ENCODE measurements at places on chromosomes 7 and 10.

DNA sequence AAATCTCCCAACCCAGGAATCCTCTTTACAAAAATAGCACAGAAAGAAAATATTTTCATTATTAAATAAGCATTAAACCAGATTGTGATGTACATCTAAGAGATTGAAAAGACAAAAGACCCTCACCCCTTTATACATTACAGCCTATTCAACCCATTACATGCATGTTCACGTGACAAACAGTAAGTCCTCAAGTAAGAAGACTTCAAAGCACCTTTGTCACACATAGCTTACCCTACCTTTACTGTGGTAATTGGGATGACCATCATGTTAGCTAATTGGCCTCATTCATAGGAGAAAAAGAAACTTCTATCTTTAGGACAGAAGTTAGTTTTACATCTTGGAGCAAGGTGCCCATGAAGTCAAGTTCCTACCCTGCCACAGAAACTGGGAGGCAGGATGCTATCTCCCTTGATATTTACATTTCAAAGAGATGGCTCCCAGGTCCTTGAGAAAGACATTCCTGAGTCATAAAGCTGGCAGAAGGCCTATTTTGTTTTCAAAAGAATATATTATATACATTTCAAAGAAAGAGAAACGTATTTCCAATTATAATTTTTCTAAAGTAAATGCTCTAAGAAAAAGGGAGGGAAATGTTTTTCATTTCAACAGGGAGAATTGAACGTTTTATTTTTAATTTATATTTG lies 48.1 kb downstream of the GNAI1 start:
- no peak for DNase-seq

DNA sequence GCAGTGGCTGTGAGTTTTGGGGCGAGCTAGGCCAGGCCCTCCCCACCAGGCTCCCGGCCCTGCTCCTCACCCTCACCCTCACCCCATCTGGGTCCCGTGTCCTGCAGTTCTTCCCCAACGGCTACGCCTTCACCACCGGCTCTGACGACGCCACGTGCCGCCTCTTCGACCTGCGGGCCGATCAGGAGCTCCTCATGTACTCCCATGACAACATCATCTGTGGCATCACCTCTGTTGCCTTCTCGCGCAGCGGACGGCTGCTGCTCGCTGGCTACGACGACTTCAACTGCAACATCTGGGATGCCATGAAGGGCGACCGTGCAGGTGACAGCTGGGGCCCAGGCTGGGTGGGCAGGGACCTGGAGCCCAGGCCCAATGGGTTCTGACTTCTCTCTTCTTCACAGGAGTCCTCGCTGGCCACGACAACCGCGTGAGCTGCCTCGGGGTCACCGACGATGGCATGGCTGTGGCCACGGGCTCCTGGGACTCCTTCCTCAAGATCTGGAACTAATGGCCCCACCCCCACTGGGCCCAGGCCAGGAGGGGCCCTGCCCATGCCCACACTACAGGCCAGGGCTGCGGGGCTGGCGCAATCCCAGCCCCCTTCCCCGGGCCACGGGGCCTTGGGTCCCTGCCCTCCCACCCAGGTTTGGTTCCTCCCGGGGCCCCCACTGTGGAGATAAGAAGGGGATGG lies 4.9 kb downstream of the GNB2 start:
- no peak for DNase-seq

GRCh38 chr10:107163881-107164861 lies at the start of gene SORCS1:
Gene SORCS1, minus strand, starts transcription at chr10:107164706.
- no peak for DNase-seq

GRCh38 chr7:18659746-18660145 lies 164.2 kb downstream of the HDAC9 start:
- no peak for DNase-seq

GRCh38 chr10:29083096-29083495 lies 205.8 kb upstream of the LYZL1 start:
- no peak for DNase-seq

- peak; percentile 60 for DNase-seq
Measured at GRCh38 chr7:106009503-106010226, 46.6 kb downstream of the CDHR3 start.

- no peak for DNase-seq
Measured at GRCh38 chr7:79287981-79288380, 165.5 kb downstream of the MAGI2 start.

DNA sequence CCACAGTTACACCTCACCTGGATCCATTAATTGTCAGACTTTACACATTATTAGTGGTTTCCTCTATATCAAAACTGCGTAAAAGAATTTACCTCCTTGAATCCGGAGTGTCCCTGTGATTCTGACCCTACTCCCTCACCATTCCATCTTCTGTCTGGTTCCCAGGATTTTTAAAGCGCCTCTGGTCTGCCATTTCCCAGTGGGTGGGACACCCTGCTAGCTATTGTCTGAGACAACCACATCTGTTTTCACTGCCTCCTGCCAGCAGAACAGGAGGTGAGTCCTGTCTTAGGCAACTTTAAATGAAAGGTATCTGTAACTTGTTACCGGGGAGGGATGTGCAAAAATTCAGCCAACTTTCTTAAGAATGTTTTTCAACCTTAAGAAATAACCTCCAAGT lies 2.3 kb downstream of the MACROH2A2 start:
- DNase-seq, result no peak

DNA sequence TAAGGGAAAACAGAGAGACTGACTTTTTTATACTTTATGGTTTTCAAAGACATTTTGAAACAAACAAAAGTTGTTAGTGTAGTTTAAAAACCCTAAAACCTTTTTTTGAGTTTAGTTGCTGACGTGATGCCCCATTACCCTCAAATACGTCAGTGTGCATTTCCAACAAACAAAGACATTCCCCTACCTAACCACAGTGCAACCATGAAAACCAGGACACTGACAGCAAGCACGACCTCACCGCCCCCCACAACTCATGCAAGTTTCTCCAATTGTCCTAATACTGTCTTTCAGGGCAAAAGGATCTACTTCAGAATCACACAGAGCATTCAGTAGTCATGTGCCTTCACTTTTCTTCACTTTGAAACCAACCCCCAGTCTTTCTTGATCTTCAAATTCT lies 75.0 kb downstream of the WNT2 start:
- no peak for DNase-seq
